ENCODE measurements at places on chromosomes 4 and X.
A peak's percentile ranks its signal among the peaks of the same experiment; 100 is the strongest.

DNA sequence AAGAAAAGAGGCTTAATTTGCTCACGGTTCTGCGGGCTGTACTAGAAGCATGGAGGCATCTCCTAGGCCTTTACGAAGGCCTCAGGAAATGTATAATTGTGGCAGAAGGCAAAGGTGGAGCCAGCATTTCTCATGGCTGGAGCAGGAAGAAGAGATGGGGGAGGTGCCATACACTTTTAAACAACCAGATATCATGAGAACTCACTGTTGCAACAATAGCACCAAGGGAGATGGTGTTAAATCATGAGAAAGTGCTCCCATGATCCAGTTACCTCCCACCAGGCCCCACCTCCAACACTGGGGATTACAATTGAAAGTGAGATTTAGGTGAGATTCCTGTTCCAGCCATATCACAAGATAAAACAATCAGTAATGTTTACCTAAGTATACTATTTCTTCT, 45.5 kb downstream of the MTHFD2L start:
- no peak for DNase-seq

- DNase-seq, result no peak
These were observed 93.1 kb downstream of the NSUN7 start for GRCh38 chr4:40842725-40843423.

GRCh38 chr4:15325987-15326386, 101.8 kb upstream of the C1QTNF7 start:
- DNase-seq, result no peak

- no peak for DNase-seq
These were observed 37.1 kb downstream of the CPE start for GRCh38 chr4:165415910-165416309.

DNA sequence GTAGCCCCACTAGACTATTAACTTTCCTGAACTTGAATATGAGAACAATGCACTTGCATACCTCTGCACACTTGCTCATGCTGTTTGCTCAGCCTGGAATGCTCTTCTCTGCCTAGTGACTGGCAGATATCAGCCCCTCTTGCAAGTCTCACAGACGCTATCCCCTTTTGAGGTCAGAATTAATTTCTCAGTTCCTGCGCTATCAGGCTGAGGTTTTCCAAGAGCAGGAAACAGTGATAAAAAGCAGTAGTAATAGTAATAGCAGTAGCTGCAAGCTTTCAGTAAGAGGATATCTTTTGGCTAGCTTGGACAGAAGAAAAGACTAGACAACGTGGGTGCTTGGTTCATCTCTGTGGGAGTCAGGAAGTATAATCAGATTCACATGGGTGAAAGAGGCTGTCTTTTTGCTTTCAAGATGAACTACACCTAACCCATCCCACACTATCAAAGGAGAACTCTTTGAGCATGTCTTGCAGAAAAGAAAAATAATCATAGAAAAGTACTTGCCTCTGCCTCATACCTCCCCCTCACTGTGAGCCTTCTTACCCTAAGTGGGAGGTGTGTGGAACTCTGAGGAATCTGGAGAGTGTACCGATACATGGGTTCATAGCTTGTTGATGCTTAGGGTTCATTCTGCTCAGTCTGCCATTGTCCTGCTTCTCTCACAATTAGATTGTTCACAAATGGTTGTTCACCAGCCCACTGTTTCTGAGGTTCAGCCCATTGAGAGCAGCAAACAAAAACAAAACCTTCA, 11.3 kb upstream of the DRP2 start:
- DNase-seq, result no peak

DNA sequence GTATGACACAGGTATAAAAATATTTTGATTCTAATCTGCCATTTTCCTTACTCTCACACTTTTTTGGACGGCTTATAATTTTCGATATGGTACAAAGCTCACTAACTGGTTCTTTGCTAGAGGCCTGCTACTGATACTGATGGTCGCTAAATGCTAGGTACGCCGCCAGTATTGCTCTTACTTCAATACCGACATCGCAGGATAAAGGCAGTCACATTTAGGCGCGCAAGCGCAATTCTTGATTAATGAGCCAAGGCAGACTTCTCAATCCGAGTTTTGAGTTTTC, 557 bp upstream of the USP38 start:
- peak; percentile 64 for DNase-seq

DNA sequence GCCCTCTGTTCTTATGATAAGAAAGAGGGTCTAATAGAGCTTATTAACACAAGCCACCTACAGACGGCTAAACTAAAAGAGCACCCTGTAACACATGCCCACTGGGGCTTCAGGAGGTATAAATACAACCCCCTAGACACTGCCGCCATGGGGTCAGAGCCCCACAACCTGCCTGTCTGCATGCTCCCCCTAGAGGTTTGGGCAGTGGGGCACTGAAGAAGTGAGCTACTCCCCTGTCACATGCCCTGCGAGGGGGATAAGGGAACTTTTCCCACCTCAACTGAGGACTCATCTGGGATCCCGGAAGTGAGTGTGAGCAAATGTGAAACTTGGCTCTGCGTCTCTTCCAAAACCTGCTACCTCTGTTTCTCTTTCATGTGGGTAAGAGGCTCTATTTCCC, 334.5 kb downstream of the ADAM29 start:
- no peak for DNase-seq

DNA sequence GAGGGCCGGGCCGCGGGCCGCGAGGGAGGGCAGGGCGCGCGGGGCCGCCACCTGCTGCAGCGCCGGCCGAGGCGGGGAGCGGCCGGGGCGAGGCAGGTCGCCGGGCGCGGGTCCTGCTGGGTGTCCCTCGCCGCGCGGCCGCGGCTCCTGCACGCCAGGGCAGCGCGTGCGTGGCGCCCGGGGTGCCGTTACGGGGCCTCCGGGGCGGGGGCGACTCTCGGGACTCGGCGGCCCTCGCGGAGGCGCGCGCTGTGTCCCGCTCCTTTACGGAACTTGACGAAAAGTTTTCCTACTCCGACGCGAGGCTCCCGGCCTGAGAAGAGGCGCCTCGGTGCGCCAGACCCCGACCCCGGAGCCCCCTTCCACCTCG, 329 bp downstream of the TBC1D14 start:
- DNase-seq, result no peak

DNA sequence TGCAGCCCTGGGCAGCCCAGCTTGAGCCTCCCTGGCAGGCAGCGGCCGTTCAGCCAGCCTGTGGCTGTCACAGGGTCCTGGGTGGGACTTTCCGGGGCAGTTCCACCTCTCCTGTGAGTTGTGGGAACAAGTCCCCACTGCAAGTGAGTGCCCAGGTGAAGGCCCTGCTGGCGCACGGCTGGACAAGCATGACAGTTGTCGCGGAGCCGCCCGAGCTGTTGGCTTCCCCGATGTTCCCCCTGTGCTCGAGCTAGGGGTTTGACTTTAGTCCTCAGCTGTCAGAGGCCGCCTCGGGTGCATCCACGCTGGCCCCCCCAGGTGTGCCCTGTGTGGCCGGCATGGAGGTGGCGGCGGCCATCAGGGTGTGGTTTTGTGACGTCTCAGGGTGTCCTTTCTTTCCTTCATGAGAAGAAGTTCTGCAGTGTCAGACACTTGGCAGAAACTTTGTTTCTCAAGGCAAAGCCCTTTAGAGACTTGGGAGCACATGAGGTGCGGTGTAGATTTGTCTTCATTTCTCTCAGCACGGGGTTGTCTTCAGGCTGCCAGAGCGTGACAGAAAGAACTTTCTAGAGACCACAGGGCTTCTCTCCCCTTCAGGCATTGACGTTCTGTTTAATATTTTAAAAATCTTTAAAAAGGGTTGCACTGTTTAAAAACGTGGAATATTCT, 69.4 kb upstream of the HGFAC start:
- no peak for DNase-seq

- DNase-seq, result no peak
These were observed 42.4 kb downstream of the PTTG2 start for GRCh38 chr4:38002451-38003071.

DNA sequence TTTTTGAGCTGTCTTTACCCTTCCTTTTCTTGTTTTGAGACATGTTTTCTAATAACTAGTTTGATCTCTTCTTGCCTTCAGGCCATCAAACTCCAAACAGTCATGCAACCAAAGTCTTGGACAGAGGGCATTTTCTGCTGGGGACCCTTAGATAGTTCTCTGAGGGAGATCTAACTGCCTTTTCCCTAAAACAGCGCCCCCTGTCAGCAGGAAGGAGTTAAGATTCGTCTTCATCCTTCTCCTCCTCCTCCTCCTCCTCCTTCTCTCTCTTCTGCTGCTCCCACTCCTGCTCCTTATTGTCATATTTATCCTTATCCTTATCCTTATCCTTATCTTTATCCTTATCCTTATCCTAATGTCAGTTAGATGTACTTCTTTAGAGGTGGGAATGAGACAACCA, 417.2 kb downstream of the TRAM1L1 start:
- DNase-seq, result no peak

DNA sequence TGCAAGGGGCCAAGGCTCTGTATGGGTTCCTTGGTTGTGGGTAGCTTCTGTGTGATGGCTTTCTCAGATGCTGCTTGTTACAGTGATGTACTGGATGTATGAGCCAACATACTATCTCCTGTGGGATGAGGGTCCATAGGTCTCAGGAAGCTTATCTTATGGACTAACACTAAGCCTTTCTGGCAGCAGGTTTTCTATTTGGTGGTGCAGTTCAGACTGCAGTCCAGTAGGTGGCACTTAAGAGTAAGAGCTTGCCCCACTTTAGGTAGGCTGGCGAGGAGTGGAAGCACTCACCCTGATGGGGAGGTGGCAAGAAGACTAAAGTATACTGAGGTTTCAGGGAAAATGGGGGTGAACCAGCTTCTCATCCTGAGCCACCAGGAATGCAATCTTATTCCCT, 306.7 kb upstream of the MAOA start:
- no peak for DNase-seq

All from GF-D8 (cell line).